ENCODE measurements at places on chromosomes 7 and 10. TPM values are rescaled to one million over a fixed set of nuclear protein-coding genes. Genes with fewer than 3 reads are reported as not detected.

DNA sequence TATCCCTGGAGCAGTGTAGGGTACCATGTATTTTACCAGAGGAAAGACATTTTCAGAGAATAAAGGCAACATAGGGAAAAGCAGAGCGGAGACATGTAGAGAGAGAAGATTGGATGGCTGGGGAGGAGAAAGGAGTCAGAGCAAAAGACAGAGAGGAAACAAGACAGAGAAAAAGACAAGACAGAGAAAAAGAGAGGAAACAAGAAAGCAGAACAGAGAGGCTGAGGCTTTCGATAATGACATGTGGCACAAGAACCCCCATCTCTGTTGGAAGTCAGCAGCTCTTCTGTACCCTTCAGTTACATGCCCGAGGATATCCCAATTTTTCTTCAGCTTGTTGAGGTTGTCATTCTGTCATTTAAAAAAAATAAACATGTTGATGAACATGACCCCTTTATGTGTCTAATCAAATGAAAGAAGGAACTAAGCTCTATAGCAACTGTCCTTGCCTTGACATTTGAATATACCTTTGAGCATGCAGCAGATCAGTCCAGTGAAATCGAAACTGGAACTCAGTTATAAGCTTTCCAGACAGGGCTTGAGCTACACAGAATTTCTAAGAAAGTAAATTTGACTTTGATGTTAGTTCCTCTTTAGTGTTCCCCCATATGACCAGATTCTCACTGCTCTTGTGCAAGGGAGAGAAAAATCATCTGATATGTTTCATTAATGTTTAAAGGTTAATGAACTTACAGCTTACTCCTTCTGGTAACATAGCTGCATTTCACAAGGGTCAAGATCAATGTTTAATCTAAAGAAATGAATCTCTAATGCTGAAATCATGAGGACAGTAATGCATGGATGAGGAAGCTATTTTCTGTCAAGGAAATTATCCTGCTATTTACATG, 75.1 kb upstream of the SP4 start:
- DNase-seq: no peak

The LOXL4 gene
- 3.7 TPM for polyA plus RNA-seq

DNA sequence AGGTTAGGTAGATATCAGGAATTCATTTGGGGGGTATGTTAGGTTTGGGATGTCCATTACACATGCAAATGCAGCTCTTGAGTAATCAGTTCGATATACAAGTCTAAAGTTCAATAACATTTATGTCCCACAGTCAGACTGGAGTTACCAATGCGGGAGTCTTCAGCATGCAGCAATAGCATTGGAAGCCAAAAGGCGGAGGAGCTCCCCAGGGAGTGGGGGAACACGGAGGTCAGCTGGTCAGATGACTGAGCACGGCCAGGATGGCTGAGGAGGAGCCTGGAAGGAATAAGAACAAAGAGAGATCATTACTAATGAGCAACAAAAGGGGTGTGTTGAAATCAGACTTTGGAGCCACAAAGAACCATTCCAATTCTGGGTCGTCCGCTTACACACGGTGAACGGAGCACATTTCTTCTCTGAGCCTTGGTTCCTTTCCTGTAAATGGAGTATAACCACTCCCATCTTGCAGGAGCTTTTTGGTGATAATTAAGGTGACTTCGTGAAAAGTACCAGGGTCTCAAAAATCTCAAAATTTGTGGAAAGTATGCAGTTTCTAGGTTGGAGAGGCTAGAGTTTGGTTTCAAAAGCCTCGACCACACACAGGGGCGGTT, 478 bp upstream of the ZNF22 start:
- DNase-seq: no peak

The EN2 gene
- polyA plus RNA-seq: 0.09 TPM

DNA sequence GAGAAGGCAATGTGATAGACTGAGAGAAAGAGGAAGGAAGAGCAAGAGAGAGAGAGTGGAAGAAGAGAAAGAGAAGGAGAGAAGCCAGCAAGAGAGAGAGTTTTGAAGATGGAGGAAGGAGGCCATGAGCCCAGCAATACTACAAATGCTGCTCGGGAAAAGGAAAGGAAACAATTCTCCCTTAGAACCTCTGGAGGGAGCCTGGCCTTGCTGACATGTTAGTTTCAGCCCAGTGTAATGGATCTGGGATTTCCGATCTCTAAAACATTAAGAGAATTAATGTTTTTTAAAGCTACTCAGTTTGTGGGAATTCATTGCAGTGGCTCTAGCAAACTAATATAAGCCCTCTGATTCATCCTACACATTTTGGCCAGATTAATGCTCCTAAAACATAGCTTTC, 206.8 kb upstream of the MTPN start:
- DNase-seq: no peak

DNA sequence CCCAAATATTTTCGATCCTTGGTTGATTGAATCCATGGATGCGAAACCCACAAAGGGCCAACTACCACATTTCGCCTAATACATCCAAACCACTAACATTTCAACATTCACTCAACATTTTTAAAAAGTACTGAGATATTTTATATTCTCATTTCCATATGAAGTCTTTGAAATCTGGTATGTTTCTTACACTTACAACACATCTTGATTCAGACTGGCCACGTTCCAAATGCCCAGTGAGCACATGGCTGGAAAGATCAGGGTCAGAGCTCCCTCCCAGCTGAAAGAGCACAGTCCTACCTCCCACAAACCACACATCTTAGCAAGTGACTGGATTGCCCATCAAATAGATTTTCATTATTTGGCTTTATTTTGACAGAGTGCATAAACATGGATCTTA, 18.9 kb downstream of the NCAPG2 start:
- no peak for DNase-seq

The CFTR gene
- 11.5 TPM for polyA plus RNA-seq

GRCh38 chr10:114520453-114520852, 116.2 kb upstream of the AFAP1L2 start:
- no peak for DNase-seq

GRCh38 chr7:15327001-15327400, 234.8 kb downstream of the AGMO start:
- no peak for DNase-seq

GRCh38 chr7:100472121-100472851, 6.7 kb downstream of the TSC22D4 start:
- DNase-seq: no peak

GRCh38 chr10:120824881-120825309, 26.3 kb upstream of the WDR11 start:
- DNase-seq: peak; percentile 11

The PDZD7 gene
- polyA plus RNA-seq: 5.6 TPM

GRCh38 chr7:69108097-69108496, 490.2 kb upstream of the AUTS2 start:
- no peak for DNase-seq

The FOXP2 gene
- 15.5 TPM for polyA plus RNA-seq

DNA sequence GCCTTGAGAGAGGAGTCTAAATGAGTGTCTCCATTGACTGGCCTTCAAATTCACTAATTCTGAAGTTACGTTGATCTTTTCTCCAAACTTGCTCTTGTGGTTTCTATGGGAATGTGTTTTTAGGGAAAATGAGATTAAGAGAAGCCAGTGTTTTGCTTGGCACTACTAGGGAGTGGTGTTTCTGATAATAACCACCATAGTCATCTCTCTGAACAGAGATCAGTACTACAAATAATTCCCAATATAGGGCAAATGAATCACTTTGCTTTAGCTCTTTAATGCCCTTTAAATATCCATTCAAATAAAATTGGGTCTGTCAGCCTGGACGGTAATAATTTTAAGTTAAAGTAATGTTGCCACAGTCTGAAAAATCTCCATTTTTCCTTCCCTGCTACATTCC, 90.8 kb downstream of the NRF1 start:
- no peak for DNase-seq

The BEND7 gene
- 28.4 TPM for polyA plus RNA-seq

GRCh38 chr7:7934945-7935344, 33.7 kb upstream of the GLCCI1 start:
- DNase-seq: no peak

- no peak for DNase-seq
Observed at GRCh38 chr10:60086421-60086820, 180.1 kb upstream of the CCDC6 start.

The SEPTIN14 gene
- 0.32 TPM for polyA plus RNA-seq

The OR2A12 gene
- polyA plus RNA-seq: not detected

- no peak for DNase-seq
Observed at GRCh38 chr10:127122831-127123230, 73.6 kb downstream of the INSYN2A start.

GRCh38 chr7:151140826-151141225, 26.7 kb downstream of the GBX1 start:
- no peak for DNase-seq

DNA sequence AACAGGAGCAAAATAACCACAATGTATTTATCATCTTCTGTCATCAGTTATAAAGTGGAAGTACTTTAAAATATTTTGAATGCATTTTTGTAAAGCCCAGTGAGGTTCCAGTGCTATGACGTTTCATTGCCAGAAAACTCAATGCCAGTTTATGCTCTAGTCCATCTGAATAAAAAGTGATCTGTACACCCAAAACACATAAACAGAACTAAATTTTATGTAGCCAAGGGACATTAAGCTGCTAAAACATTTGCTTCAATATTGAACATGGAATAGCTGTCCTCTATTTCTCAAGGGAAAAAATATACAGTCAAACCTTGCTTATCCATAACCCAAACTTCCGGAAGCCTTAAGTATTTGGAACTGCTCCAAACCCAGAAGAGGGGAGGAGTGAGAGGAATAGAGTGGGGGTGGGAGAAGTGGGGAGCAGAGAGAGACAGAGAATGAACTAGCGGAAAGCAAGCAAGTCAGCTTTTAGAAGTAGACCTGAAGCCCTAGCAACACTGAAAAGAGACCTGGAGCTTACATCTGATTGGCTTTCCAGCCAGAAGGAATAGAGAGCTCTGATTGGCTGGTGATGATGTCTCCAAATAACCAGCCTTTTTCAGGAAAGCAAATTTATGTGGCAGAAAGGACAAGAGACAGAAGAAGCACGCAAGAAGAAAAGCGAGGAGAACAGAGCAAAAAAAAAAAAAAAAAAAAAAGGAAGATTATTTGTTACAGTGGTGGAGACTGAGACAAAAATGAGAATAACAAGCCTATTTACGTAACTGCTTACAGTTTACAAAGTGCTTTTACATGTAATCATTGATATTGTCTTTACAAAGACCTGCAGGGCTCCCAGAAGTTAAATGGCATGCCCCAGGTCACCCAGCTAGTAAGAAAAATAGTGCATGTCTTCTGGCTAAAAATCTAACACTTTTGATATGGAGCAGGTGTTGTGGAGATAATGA, 196.0 kb downstream of the RNLS start:
- DNase-seq: peak; percentile 83

- DNase-seq: no peak
Observed at GRCh38 chr7:45659496-45660139, 85.5 kb downstream of the ADCY1 start.

- DNase-seq: no peak
Observed at GRCh38 chr10:59085711-59086502, 90.5 kb upstream of the PHYHIPL start.

DNA sequence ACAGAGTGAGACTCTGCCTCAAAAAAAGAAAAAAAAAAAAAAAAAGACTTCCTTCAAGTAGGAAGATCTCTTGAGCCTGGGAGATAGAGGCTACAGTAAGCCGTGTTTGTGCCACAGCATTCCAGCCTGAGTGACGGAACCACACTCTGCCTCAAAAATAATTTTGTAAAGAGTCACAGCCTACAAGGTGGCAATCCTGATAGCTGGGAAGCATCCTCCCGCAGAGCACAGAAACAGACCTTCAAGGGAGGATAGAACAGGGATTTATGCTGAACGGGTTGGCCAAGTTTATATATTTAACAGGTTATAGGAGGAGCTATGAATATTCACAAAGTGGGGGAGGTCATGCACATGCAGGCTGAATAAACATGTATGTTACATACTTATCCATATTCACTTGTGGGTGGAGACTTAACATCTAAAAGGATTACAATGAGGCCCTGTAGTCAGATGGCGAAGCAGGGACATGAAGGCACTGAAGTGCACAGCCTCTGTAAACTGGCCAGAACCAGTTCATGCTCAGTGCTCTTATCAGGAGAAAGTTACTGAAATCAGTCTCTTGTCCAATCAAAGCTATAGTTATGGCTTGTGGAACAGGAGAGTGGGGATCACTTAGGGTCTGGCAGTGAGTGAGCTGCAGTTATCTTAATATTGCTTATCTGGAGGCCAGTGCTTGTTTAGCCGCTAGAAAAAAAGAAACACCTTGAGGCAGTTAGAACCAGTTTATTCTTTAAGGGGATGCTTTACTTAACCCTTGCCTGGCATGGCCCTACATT, 6.8 kb downstream of the LMBR1 start:
- no peak for DNase-seq

DNA sequence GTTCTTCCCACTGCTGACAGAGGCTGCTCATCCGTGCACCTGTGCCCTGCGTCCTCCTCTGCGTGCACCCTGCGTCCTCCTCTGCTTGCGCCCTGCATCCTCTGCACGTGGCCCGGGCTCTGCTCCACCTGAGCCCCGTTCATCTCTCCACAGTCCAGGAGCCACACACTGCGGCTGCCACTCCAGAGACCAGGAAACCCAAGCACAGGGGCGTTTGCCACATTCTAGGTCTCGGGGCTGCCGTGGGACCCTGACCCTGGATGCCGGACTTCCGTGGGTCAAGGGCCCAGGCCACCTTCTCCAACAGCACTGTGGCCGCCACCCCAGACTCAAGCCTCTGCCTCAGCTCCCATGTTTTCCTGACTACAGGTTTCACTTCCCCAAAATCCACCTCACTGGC, 460.4 kb downstream of the PTPRN2 start:
- no peak for DNase-seq

The GIMAP8 gene
- polyA plus RNA-seq: 8.8 TPM

The KNDC1 gene
- 7.0 TPM for polyA plus RNA-seq

DNA sequence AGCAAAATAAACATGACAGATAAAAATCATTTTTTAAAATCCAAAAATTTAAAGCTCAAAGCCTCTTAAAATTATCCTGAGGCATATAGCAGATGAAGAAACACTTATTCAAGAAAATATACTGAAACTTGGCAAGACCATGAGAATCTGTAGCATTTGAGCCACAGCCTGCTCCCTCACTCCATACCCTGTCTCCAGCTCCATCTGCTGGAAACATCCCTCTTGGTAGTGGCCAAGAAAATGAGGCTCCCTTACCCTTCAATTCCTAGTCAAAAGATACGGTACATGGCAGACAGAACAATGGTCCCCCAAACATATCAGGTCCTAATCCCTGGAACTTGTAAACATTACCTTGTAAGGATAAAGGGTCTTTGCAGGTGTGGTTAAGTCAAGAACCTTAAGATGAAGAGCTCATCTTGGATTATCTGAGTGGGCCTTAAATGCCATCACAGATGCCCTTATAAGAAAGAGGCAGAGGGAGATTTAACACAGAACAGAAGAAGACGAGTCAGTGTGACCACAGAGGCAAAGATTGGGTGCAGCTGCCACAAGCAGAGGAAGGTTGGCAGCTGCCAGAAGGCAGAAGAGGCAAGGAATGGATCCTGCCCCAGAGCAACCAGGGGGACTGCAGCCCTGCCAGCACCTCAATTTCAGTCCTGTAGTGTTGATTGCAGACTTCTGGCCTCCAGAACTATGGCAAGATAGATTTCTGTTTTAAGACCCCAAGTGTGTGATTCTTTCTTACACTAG, 149.4 kb downstream of the ZNF248 start:
- no peak for DNase-seq

GRCh38 chr10:9709849-9710248, 1307.8 kb upstream of the CELF2 start:
- DNase-seq: no peak

All from renal pelvis (tissue), 12 donors.